ENCODE measurements at places on chromosomes 16 and 17.

- DNase-seq, result no peak
Observed at GRCh38 chr17:50087912-50088405, 7.2 kb upstream of the PDK2 start.

GRCh38 chr17:10125531-10126275 lies 72.7 kb downstream of the GAS7 start:
- DNase-seq, result no peak

GRCh38 chr16:20507280-20507679 lies 56.0 kb downstream of the ACSM2A start:
- no peak for DNase-seq

- no peak for DNase-seq
Observed at GRCh38 chr16:56081371-56081770, 109.9 kb upstream of the GNAO1 start.

GRCh38 chr17:59856859-59857794 lies 35.6 kb downstream of the TUBD1 start:
- DNase-seq, result no peak

DNA sequence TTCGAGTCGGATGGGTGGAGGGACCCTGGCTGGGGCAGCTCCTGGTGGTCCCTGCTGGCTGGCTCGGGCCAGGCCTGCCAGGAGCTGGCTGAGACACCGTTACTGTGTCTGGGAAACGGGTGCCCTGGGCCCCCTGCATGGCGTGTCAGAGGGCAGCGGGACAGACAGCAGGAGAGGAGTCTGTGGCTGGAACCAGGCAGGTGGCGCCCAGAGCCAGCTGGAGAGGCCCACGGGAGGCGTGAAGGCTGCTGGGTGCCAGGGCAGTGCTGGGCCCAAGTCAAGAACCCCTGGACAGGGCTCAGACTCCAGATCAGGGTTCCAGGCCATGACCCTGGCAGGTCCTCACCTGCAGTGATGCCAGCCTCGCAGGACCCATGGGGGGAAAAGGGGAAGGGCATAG lies 16.6 kb downstream of the SOX8 start:
- DNase-seq, result no peak

DNA sequence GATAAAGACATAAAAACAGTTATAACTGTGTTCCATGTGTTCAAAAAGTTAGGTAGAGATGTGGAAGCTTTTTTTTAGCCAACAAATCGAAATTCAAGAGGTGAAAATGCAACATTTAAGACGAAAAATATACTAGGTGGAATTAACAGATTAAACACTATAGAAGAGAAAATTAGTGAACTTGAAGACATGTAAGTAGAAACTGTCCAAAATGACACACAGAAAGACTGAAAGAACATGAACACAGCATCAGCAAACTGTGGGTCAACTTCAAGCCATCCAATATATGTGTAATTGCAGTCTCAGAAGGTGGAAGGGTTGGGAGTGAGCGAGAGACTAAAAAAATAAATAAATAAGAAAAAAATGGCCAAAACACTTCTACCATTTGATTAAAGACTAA lies 9.3 kb downstream of the FAM83G start:
- no peak for DNase-seq

GRCh38 chr17:31834448-31834847 lies 24.6 kb downstream of the COPRS start:
- DNase-seq, result no peak

DNA sequence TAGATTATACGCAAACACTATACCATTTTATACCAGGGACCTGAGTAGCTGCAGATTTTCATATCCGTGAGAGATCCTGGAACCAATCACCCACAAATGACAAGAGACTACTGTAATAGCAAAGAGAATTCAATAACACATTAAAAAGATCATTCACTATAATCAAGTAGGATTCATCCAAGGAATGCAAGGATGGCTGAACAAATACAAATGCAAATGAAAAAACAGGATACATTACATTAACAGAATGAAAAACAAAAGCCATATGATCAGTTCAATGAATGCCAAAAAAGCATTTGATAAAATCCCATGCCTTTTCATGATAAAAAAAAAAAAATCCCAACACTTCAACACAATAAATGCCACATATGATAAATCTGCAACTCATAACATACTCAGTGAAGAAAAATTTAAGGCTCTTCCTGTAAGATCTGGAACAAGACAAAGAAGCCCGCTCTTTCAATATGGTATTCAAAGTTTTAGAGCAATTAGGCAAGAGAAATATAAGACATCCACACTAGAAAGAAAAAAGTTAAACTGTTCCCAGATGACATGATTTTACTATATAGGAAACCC lies 29.0 kb downstream of the N4BP1 start:
- DNase-seq, result no peak

DNA sequence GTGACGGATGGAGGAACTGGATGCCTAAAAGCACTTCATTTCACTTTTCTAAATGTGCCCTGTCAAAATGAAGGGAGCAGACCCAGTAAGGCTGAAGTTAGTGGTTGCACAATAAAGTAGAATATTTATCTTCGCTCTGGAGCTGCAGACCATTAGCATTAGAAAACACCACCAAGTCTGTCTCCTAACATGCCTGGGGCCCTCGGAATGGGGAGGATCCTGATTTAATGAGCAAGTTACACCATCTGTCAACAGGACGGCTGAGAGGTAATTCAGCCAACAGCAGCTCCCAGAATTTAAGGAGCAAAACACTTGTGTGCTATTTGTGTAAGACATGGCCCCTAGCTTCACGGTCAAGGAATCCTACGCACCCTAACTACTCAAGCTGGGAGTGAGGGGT lies 22.3 kb downstream of the CA10 start:
- DNase-seq, result no peak

GRCh38 chr17:19702217-19702641 lies 14.2 kb downstream of the SLC47A2 start:
- DNase-seq, result no peak

- no peak for DNase-seq
Observed at GRCh38 chr17:21602176-21602575, 90.1 kb upstream of the KCNJ18 start.

DNA sequence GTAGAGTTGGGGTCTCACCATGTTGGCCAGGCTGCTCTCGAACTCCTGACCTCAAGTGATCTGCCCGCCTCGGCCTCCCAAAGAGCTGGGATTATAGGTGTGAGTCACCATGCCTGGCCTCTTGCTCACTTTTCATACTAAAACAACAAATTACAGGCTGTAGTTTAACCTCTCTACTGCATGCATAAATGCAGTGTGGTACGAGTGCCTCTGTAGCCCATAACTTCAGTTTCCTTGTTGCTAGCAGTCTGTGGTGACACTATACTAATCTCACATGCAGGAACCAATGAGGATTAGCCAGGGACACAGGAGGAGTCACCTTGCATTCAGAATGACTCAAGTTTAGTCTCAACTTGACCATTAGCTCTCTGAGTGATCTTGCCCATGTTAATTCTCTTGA lies 20.1 kb downstream of the HMOX2 start:
- DNase-seq, result no peak

- no peak for DNase-seq
Observed at GRCh38 chr17:75130632-75131277, 787 bp downstream of the NT5C start.

GRCh38 chr17:19676896-19677295 lies 28.3 kb downstream of the ALDH3A2 start:
- no peak for DNase-seq

GRCh38 chr17:43308999-43309398 lies 75.2 kb upstream of the RNU2-1 start:
- DNase-seq, result peak; percentile 45

DNA sequence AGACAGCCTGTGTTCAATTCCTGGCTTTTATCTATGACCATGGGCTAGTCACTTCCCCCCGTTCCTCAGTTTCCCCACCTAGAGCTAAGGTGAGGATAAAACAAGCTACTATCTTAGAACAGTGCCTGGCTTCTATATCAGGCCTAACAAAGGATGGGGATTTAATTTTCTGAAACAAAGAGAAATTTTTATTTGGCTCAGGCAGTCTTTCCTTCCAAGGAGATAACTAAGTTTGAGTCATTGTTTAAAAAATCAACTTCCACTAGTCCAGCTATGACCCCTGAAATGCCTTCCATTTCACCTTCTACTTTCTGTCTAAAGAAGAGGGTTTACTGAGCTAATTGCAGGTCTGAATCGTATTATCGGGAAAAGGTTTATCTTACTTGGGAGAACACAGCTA lies 99.0 kb downstream of the CMIP start:
- no peak for DNase-seq

DNA sequence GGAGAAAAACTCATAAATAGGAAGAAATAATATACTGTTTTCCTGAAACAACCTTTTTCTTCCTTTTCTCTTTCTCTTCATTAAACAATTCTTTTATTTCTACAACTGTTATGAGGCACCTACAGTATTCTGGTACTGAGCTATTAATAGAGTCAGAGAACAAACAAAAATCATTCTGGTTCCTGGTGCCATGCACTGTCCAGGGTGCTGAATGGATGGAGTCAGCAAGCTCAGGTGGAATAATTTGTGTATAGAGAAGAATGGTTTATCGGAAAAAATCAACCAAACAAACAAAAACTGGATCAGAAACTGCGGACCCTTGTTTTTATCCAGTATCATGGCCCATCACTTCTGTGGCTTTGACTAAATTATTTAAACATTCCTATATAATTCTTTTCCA lies 430.3 kb upstream of the GOT2 start:
- DNase-seq, result no peak

DNA sequence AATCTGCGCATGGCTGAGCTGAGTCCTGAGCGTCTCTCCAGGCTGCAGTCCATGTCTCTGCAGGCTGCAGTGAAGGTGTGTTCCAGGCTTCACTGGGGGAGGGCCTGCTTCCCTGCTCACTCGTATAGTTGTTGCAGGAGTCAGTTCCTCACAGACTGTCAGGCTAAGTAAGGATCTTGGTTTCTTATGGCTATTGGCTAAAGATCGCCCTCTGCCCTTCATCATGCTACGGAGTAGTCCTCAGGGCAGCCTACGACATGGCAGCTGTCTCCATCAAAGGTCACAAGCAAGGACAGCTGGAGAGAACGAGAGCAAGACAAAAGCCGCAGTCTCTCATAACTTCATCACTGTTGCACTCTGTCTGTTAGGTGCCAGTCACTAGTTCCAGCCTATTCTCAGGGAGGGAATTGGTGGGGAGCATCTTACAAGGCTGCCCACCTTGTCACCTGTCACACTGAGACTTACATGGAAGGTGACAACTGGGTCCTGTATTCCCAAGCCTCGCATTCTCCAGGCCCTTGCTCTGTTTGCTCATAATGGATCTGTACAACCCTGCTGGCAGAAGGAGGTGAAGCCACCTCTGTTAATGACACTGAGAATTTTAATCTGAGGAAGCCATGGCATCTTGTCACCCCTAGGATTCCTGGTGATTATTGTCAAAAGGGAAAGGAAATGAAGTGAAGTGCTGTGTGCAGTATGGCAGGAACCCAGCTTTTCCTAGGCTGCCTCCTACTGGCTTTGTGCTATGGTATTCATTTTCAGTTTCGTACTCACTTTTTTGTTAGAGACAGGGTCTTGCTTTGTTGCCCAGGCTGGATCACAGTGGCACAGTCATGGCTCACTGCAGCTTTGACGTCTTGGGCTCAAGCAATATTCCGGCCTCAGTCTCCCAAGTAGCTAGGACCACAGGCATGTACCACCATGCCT lies 43.4 kb downstream of the MFSD11 start:
- DNase-seq, result no peak

- DNase-seq, result no peak
Observed at GRCh38 chr17:76974721-76975120, 106.5 kb downstream of the MGAT5B start.

- no peak for DNase-seq
Observed at GRCh38 chr17:82493226-82493781, 26.2 kb upstream of the FOXK2 start.

DNA sequence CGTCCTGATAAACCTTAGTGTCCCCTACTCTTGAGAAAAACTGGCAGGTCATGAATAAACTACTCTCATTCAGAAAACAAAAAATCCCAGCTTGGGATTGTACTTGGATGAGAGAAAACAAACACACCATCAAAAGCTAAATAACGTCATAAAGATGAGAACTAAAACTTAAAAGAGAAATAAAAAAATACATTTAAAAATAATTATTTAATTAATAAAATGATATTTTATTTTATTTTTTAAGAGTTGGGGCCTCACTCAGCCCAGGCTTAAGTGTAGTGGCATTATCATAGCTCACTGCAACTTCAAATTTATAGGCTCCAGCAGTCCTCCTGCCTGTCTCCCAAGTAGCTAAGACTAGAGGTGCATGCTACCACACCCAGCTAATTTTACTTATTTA lies 125.4 kb upstream of the CA10 start:
- no peak for DNase-seq

DNA sequence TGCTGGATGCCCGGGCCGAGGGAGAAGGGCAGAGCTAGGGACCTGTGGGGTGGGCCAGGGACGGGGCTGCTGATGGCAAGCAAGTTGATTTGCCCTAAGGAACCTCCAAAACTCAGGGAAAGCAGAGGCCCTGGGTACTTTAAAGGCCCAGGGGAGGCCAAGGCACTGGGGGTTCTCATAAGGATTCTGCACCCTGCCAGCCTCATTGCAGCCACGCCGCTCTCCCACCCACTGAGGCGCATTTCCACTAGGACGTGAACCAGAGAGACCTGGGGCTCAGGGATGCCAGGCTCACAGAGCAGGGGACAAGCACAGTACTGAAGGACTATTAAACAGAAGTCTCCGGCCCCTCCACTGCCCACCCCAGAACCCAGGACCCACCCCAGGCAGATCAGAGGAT lies 39.4 kb upstream of the RBFOX3 start:
- no peak for DNase-seq

DNA sequence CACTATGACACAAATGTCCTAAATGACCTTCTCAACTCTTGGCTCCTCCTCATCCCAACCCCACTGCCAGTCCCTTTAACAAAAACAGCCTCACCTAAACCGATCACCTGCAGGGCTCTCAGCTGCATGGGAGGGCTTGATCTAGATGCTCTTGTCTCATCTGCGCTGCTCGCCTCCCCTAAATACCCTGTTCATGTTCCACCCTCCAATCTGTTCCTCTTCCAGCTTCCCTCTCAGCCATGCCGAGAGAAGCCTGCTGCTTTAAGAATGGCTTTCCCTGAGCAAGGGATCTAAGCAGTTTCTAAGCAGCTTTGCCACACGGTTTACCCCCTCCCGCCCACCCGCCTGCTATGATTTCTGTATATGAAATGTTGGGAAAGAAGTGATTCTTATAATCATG lies 23.7 kb downstream of the PIPOX start:
- DNase-seq, result no peak

All from stimulated activated effector memory CD8-positive, alpha-beta T cell treated with anti-CD3 and anti-CD28 coated beads, Interleukin-12 subunit alpha, Interleukin-12 subunit beta, amount 100 ng/mL, for 72 hours (primary cell).